ENCODE measurements at places on chromosomes 6 and 20.

- DNase-seq: no peak
Observed at GRCh38 chr20:24531631-24532419, 62.4 kb downstream of the SYNDIG1 start.

- DNase-seq: no peak
Observed at GRCh38 chr6:154928325-154928922, 66.7 kb upstream of the TIAM2 start.

DNA sequence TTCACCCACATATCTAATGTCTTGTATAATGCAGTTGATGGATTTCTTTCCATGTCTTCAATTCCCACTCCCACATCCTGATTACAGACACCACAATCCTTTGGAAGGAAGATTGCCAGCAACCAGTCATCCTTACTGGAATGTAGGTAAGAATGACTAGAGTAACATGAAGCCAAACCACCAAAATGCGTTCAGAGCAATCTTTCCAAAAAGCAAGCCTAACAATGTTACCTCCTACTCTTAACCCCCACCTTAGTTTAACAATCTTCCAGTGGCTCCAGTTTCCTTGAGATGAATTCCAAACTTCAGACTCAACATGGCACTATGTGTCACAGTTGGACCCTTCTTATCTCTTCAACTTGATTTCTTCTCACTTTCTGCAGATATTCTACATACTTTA is 685.6 kb downstream of the DOK5 start:
- no peak for DNase-seq

GRCh38 chr20:21702553-21703470 is 2.7 kb upstream of the PAX1 start:
- no peak for DNase-seq

GRCh38 chr20:5484926-5485325 is 168.2 kb upstream of the PROKR2 start:
- no peak for DNase-seq

DNA sequence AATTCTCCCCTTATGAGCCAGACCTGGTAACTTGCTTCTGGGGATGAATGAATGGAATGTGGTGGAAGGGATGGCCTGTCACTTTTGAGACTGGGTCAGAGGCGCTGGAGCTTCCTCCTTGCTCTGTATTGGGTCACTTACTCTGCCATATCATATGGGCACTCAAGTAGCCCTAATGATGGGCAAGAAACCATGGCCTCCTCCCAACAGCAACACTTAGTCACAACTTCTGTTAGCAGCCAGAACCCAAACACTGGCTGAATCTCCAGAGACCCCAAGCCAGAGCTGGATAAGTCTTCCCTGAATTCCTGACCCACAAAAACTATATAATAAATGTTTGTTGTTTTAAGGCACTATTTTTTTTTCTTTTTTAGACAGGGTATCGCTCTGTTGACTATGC is 5.5 kb downstream of the E2F1 start:
- DNase-seq: no peak

- DNase-seq: no peak
Observed at GRCh38 chr6:150898399-150899170, 33.1 kb downstream of the MTHFD1L start.

- no peak for DNase-seq
Observed at GRCh38 chr6:97293198-97293696, 10.2 kb upstream of the MMS22L start.

DNA sequence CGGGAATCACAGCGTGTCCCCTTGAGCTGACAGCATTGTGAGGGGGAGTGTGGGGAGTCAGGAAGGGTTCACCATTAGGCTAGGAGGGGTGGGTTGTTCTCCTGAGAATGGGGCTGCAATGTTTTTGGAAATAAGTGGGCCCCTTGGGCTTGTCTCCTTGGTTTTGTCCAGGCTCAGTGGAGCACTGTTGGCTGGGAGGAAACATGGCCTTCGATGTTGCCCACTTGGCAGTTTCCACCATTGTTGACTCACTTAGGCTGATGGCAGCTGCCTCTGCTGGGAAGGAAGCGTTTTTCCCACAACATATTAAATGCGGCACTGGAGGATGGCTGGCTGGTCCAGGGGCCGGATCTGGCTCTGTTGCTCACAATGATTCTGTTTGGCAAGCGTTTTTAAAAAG is 512.1 kb downstream of the QKI start:
- DNase-seq: no peak

- DNase-seq: no peak
Observed at GRCh38 chr6:25175681-25176080, 103.5 kb upstream of the CARMIL1 start.

- no peak for DNase-seq
Observed at GRCh38 chr6:162388383-162388777, 339.2 kb downstream of the PRKN start.

DNA sequence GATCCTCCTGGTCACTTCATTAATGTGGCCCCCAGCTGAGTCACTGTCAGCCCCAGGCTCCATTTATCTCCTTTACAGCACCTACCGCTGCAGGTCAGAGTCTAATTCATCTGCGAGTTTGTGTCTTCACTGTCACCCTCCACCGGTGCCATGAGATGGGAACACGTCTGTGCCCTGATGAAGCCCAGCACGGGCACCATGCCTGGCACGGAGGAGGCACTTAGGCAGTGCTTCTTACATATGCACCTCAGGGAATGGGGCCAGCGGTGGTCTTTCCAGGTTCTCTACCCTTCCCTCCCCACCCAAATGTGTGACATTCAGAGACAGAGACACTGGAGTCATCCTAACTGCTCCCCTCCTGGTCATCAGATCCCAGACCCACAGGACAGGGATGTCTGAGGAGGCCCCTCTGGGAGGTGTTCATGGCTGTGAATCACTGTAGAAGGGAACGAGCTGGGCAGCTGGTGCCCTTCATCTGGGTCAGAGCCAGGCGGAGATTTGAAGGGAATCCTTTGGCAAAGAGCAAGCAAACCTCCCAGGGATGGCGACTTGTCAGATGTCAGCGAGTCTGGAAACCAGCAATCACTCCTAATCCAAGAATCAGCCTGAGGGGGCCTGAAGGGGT is 364.6 kb downstream of the PREX1 start:
- DNase-seq: no peak

DNA sequence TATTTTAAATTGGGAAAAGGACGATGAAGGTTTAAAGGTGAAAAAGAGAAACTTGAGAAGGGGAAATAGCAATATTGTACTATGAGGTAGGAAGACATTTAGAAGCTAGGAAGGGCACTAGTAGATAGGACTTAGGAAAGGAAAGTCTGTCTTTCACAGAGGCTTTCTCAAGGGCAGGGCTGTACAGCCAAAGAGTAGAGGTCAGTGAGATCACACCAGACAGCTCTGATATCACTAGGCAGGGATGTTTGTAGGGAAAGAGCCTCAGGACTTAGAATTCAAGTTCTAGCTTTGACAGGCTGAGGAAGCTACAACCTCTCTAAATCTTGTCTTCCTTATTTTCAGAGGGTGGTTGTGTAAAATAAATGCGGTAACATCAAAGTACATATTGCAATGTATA is 160.4 kb upstream of the SLC22A16 start:
- DNase-seq: no peak
